Breast epithelium (tissue), 4 donors: ENCODE measurements at places on chromosomes 2 and 18. TPM values are rescaled to one million over a fixed set of nuclear protein-coding genes. Genes with fewer than 3 reads are reported as not detected.
A peak's percentile ranks its signal among the peaks of the same experiment; 100 is the strongest.

DNA sequence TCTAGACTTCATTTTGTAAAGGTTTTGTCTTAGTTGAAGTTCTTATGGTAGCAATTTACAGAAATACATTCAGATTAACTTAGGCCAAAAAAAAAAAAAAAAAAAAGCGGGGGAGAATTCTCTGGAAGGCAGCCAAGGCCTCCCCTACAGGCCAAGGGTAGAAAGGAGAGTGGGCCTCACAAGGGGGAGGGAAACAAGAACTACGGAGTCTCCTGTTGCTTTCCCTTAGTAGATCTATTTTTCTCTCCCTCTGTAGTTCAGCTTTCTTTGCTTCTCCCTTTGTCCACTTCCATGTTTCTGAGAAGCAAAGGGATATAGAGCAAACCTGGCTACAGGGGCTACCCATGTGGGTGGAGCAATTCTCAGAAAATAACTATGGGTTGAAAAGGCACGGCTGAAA is 2.4 kb upstream of the STK11IP start:
- H3K27me3 ChIP-seq, result no peaks in the 10 kb centered on the region
- H3K4me3 ChIP-seq, result no peak overlapping the region
- no peak for DNase-seq
- no peaks in the 10 kb centered on the region for H3K36me3 ChIP-seq

Gene RNF103
- 37.4 TPM for total RNA-seq

DNA sequence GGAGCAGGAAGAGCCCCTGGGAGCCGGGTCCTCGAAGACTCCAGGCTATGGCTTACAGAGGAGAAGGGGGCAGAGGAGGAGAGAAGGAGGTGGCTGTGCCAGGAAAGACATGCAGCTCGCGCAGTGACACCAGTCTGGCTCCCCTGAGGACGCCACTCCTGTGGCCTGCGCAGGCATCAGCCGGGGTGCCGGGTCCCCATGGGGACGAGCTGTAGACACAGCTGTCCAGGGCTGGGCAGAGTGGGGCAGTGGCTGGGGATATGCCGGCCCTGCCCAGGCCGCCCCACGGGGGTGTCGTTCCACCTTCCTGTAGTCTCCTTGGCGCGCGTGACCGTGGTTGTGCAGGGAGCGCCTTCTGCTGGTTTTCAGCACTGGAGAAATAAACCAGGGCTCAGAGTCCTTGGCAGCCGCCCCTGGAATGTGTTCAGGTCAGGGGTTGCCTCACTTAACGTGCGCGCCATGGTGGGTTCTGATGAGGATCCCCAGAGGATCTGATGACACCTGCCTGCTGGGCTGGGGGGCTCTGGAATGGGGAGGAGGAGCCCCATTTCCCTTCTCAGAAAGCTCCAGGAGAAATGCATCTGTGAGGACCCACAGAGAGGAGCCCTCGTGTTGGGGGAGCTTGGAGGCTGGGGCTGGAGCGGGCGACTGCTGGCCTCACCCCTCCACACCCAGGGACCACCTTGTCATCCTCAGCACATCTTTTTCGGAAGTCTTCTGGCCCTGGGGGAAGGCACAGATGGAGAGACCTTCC is 26.7 kb downstream of the RAMP1 start:
- no peaks in the 10 kb centered on the region for H3K27me3 ChIP-seq
- no peak overlapping the region for H3K4me3 ChIP-seq
- H3K27ac ChIP-seq, result no peak overlapping the region
- H3K36me3 ChIP-seq, result no peaks in the 10 kb centered on the region

DNA sequence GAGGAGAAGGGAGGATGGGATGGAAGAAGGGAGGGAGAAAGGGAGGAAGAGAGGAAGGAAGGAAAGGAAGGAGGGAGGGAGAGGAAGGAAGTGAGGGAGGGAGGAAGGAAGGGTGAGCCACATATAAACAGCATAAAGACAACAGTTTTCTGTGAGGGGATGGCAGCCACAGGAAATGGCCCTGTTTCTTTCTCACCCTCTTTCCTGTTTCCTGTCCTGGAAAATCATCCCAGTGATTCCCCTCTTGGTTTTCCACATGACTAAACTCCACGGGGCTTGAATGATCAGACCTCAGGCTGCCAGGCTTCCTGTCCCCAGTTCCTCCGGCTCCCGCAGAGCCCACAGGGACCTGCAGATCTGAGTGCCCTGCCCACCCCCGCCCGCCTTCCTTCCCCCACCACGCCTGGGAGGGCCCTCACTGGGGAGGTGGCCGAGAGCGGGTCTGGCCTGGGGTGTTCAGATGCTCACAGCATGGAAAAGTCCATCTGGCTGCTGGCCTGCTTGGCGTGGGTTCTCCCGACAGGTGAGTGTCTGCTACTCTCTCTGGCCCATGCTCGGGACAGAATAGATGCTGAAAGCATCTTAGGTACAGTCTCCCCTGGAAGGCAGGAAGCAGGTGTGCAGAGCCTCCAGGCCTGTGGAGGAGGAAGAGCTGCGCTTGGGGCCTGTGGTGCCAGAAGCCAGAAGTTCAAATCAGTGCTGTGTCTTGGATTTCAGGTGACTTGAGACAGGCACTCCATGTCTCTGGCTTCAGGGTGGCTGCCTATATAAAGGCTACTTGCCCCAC is at the start of gene SIGLEC15:
TSS of gene SIGLEC15 (plus strand) at position 418 of the 787 bp plus-strand sequence. CDS start at position 472, 54 bp downstream.
- no peaks in the 10 kb centered on the region for H3K36me3 ChIP-seq
- no peak for DNase-seq

GRCh38 chr18:62682371-62682770 is 33.0 kb upstream of the PHLPP1 start:
- DNase-seq, result no peak
- H3K27me3 ChIP-seq, result no peaks in the 10 kb centered on the region
- H3K4me1 ChIP-seq, result no peaks in the 10 kb centered on the region
- H3K27ac ChIP-seq, result no peak overlapping the region
- no peaks in the 10 kb centered on the region for H3K36me3 ChIP-seq
- no peak overlapping the region for H3K4me3 ChIP-seq

GRCh38 chr18:40058811-40059570 is 1896.0 kb upstream of the PIK3C3 start:
- no peak for DNase-seq
- H3K4me3 ChIP-seq, result no peak overlapping the region
- H3K27ac ChIP-seq, result no peak overlapping the region
- no peaks in the 10 kb centered on the region for H3K27me3 ChIP-seq

Gene STAT1
- 44.2 TPM for total RNA-seq

- no peaks in the 10 kb centered on the region for H3K4me1 ChIP-seq
- DNase-seq, result no peak
- no peak overlapping the region for H3K27ac ChIP-seq
- no peaks in the 10 kb centered on the region for H3K36me3 ChIP-seq
- no peak overlapping the region for H3K4me3 ChIP-seq
Measured at GRCh38 chr18:44232500-44232899, 448.2 kb upstream of the SETBP1 start.

Gene SEMA4C
- 37.3 TPM for total RNA-seq

GRCh38 chr2:174503161-174503809 is 16.5 kb upstream of the GPR155 start:
- no peaks in the 10 kb centered on the region for H3K27me3 ChIP-seq
- DNase-seq, result no peak
- H3K4me1 ChIP-seq, result no peaks in the 10 kb centered on the region

DNA sequence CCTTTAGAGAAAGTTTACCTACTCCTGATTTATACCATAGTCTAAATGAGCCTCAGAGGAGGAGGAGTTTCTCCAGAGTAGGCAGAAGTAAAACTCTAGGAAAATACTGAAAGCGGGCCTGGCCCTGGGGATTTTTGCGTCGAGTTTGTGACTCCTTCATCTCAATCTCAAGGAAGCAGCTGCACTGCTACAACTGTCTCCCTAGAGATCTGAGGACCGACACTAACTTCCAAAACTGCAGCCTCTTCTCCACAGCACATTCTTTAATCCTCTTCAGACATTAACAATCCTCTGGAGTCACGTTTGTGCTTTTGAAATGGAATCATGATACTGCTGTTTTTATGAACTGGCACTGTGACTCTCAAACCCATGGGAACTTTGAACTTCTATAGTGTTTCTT is 281.4 kb downstream of the KCNS3 start:
- no peaks in the 10 kb centered on the region for H3K36me3 ChIP-seq
- DNase-seq, result no peak
- no peaks in the 10 kb centered on the region for H3K27me3 ChIP-seq
- no peak overlapping the region for H3K27ac ChIP-seq
- no peak overlapping the region for H3K4me3 ChIP-seq

Gene NUP35
- total RNA-seq, result 29.5 TPM

DNA sequence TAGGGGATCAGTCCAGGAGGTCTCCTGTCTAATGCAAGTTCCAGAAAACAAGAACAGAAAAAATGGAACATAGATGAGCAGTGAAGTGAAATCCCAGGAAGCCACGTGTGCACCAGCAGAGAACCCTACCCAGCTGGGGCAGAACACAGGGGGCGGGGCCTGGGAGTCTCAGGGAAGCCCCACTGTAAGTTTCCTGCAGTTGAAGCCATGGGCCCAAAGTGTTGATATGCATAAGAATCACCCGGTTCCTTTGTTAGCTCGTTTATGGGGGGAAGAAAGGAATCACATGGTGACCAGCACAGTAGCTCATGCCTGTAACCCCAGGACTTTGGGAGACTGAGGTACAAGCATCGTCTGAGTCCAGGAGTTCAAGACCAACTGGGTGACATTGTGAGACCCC is 131.3 kb downstream of the INO80D start:
- no peak overlapping the region for H3K27ac ChIP-seq
- no peaks in the 10 kb centered on the region for H3K27me3 ChIP-seq
- DNase-seq, result no peak

GRCh38 chr2:222208010-222208690 is 90.6 kb downstream of the PAX3 start:
- no peak overlapping the region for H3K4me3 ChIP-seq
- DNase-seq, result no peak
- H3K4me1 ChIP-seq, result no peaks in the 10 kb centered on the region
- H3K36me3 ChIP-seq, result no peaks in the 10 kb centered on the region

Gene ITGB6
- total RNA-seq, result 46.1 TPM

DNA sequence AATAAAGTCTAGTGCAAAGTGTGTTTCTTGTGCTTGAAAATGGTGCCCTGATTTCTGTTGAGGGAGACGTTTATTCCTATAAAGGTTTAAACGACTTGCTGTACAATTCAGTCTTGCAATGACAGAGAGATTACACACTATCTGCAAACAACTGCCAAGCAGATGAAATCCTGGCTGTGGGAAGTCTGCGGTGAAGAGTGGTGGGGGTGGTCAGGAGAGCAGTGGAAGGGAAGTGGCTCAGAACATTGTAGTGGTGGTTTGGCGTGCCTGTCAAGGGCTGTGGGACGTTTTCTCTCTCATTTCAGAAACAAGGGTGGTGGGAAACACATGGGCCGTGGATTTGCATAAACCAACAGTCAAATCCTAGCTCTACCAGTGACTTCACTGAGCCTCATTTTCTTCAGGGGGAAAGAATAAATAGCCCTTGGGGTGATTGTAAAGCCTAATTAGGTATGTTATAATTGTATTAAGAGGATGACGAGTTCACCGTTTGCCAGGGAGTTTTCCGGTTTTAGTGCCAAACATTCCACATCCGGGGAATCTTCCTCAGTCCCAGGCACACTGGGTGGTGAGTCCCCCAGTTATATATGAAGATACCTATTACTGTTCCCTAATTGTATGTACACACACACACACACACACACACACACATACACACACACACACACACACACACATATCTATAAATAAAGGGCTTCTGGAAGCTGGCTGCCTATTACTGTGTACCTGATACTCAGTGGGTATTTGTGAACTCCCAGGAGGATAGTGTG is 115.0 kb downstream of the SPTBN1 start:
- DNase-seq, result no peak
- peaks cover 15% of the 10 kb centered on the region for H3K4me1 ChIP-seq
- H3K27me3 ChIP-seq, result no peaks in the 10 kb centered on the region
- H3K4me3 ChIP-seq, result no peak overlapping the region

DNA sequence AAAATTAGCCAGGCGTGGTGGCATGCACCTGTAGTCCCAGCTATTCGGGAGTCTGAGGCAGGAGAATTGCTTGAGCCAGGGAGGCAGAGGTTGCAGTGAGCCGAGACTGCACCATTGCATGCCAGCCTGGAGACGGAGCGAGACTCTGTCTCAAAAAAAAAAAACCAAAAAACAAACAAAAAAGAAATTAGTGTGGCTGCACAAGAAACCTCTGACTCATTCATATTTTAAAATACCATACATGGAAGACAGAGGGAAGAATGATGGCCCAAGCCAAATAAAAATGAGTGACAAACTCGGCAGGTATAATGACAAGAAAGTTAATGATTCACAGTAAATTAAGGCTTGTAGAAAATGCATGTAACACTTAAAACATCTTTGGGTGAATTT is 875.8 kb downstream of the EPHA4 start:
- no peak overlapping the region for H3K27ac ChIP-seq
- no peaks in the 10 kb centered on the region for H3K27me3 ChIP-seq
- H3K36me3 ChIP-seq, result no peaks in the 10 kb centered on the region

- no peak overlapping the region for H3K4me3 ChIP-seq
- no peaks in the 10 kb centered on the region for H3K36me3 ChIP-seq
- no peaks in the 10 kb centered on the region for H3K4me1 ChIP-seq
- H3K27me3 ChIP-seq, result no peaks in the 10 kb centered on the region
Measured at GRCh38 chr2:73528688-73529087, 113.5 kb downstream of the NAT8 start.

Gene TNFRSF11A
- total RNA-seq, result 4.2 TPM

Gene AOX1
- 100.0 TPM for total RNA-seq

DNA sequence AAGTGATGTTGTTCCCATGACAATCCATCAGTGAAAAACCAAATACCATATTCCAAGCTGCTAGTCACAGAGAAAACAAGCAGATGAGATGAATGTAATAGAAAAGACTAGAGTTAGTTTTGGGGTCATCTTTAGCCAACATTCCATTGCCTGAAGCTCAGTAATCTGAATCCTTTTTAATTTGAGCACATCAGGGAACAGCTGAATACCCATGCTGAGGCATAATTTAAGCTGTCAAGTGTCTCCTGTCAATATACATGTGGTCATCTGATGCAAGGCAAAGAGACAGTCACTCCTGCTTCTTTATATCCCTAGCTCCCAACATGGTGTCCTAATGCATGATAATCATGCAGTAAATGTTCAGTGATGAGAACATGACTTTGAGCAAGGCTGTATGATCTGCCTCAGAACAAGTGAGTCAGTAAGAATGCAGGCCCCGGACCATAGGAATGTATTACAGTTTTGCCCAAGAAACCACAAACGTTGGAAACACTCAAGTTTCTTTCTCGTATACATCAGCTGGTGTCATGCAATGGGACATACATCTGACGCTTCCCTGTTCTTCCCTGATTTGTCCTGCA is 48.0 kb downstream of the CDK15 start:
- no peak overlapping the region for H3K27ac ChIP-seq
- no peak overlapping the region for H3K4me3 ChIP-seq
- H3K36me3 ChIP-seq, result no peaks in the 10 kb centered on the region
- H3K4me1 ChIP-seq, result no peaks in the 10 kb centered on the region

Gene PPP1CB
- 289 TPM for total RNA-seq

- peak overlapping the region; percentile 55 for H3K4me3 ChIP-seq
- H3K4me1 ChIP-seq, result no peaks in the 10 kb centered on the region
- no peaks in the 10 kb centered on the region for H3K36me3 ChIP-seq
- no peak for DNase-seq
Measured at GRCh38 chr2:26185304-26185928, 12.5 kb downstream of the GAREM2 start.

- no peak overlapping the region for H3K4me3 ChIP-seq
- no peaks in the 10 kb centered on the region for H3K4me1 ChIP-seq
- no peak overlapping the region for H3K27ac ChIP-seq
Measured at GRCh38 chr2:6231166-6231565, 539.0 kb downstream of the SOX11 start.

GRCh38 chr2:43874776-43875451 is 36.1 kb downstream of the ABCG8 start:
- H3K27ac ChIP-seq, result no peak overlapping the region
- no peaks in the 10 kb centered on the region for H3K36me3 ChIP-seq
- no peaks in the 10 kb centered on the region for H3K4me1 ChIP-seq

Gene TRMT61B
- total RNA-seq, result 13.8 TPM

- no peak overlapping the region for H3K4me3 ChIP-seq
- H3K4me1 ChIP-seq, result no peaks in the 10 kb centered on the region
- H3K36me3 ChIP-seq, result no peaks in the 10 kb centered on the region
- no peak overlapping the region for H3K27ac ChIP-seq
Measured at GRCh38 chr2:62200868-62201267, 5.0 kb downstream of the B3GNT2 start.
